Muscle of back (tissue), 13 donors: ENCODE measurements at places on chromosomes 5 and 9. TPM values are rescaled to one million over a fixed set of nuclear protein-coding genes. Genes with fewer than 3 reads are reported as not detected.
A peak's percentile ranks its signal among the peaks of the same experiment; 100 is the strongest.

DNA sequence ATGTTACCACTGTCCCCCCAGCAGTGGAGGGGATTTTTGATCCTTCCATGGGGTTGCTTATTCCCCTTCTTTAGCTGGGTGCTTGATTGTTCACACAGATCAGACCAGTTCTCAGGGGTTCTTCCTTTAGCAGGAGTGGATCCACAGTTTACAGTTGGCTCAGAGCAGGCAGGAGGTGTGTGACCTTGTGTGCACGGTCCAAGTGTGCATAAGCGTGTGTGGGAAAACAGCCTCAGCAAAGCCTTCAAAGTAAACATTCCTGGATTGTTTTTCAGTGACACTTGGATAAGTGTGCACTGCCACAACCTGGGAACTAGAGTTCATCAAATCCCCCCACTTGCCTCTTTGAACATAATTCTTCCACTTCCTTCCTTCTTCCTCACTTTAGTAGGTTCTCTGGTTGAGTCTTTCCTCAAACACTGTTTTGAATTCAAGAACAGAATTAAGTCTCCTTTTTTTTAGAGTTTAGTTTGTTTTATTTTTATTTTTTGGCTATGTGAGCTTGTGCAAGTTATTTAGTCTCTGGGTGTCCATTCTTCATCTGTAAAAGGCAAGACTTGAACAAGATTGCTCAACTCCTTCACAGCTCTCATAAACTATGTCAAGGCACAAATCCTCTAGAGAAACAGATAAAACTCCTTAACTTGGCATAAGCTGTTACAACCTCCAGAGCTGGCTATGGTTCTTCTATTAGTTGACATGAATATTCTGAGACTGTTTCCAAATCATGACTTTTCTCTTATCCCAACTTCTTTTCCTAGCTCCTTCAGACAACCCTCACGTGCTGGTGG, 78.0 kb downstream of the OSMR start:
- DNase-seq: peak; percentile 32

DNA sequence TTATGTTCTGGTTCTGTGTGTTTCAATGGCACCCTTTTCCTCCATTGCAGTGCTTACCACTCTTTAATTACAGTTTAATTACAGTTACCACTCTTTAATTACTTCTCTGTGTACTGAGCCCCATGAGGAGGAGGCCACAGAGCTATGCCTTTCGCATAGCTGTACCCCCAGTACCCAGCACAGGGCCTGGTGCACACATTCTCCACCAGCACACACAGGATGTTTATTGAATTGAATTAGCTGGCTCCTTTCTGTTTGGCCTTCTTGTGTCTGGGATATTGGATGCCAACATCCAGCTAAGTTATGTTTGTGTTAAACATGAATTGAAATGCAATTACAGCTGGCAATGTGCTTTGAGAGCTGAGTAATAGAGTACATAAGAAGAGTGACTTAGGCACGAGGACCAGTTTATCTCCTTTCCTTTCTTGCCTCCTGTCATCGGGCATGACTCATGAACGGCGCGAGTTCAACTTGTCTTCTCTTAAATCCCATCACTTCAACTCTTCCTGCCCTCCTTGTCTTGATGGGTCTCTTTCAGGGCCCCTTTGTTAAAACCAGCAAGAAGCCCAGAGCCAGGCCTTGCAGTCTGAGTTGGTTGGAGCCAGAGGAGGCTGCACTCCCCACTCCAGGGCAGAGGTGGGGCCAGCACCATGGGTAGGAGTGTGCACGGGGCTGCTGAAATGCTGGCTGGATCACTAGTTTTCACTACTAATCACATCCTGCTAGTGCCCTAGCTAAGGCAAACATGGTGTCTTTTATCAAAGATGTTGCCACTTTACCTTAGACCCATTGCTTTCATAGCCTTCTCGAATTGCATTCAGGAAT, 37.4 kb downstream of the MVB12B start:
- no peak for DNase-seq

- no peak for DNase-seq
Observed at GRCh38 chr9:94923326-94924089, 197.0 kb downstream of the AOPEP start.

- DNase-seq: no peak
Observed at GRCh38 chr5:91318724-91319123, 64.4 kb downstream of the ARRDC3 start.

DNA sequence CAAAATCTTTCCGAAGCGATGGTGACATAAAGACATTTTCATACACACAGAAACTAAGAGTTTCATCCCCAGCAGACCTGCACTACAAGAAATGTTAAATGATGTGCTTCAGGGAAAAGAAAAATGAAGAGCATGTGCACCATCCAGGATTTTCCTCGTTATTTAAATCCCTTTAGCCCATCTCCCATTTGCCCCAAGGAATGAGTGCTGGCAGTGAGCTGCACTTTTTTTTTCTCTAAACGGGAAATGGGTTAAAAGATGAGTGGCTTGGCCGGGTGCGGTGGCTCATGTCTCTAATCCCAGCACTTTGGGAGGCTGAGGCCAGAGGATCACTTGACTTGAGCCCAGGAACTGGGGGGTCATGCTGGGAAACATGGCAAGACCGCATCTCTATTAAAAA, 6.8 kb upstream of the LRRC14B start:
- no peak for DNase-seq

- no peak for DNase-seq
Observed at GRCh38 chr5:164593982-164594381, 1088.6 kb downstream of the MAT2B start.

- DNase-seq: no peak
Observed at GRCh38 chr5:158301186-158301585, 442.2 kb upstream of the CLINT1 start.

GRCh38 chr9:8223861-8224260, 424.3 kb upstream of the DMAC1 start:
- DNase-seq: no peak

GRCh38 chr9:86974421-86974820, 27.1 kb upstream of the GAS1 start:
- DNase-seq: no peak

- no peak for DNase-seq
Observed at GRCh38 chr9:16687678-16688369, 182.6 kb downstream of the BNC2 start.

- DNase-seq: no peak
Observed at GRCh38 chr5:144332265-144332664, 161.6 kb downstream of the KCTD16 start.

- no peak for DNase-seq
Observed at GRCh38 chr9:88521308-88521707, 13.7 kb upstream of the NXNL2 start.

DNA sequence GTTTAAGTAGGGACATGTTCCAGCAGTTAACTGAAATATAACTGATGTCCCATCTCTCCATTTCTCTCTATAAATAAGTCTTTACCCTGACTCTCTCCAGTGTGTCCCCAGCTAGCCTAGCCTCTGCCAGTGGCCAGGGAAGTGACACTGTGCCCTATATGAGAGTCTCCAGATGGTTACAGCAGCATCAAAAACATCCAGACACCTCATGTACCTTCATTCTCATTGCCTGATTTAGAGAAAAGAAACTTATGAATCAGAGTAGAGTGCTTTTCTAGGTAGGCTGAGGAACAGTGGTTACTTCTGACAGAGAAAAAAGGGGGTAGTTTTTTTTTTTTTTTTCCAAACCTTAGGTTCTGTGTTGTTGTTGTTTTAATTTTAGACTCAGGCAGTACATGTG, 148.5 kb downstream of the GNAQ start:
- no peak for DNase-seq

DNA sequence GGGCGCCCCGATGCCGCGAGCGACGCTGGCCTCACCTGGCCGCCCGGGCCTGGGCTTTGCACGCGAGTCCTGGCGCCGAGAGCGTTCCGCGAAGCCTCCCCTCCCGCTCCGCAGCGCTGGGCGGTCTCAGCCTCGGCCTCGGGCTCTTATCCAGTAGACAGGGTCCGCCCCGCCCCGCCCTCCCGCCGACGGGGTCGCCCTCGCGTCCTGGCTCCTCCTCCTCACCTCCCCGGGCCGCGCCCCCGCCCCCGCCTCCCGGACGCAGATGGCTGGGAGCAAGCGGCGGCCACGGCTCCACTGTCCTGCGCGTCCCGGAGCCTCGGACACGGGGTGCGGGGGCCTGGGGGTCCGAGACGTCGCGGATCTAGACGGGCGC, at the start of gene SLC6A3:
Gene SLC6A3 (minus strand): TSS at position 128 of the 376 bp plus-strand sequence. CDS start 2,243 bp downstream, outside the sequence.
- peak; percentile 34 for DNase-seq

DNA sequence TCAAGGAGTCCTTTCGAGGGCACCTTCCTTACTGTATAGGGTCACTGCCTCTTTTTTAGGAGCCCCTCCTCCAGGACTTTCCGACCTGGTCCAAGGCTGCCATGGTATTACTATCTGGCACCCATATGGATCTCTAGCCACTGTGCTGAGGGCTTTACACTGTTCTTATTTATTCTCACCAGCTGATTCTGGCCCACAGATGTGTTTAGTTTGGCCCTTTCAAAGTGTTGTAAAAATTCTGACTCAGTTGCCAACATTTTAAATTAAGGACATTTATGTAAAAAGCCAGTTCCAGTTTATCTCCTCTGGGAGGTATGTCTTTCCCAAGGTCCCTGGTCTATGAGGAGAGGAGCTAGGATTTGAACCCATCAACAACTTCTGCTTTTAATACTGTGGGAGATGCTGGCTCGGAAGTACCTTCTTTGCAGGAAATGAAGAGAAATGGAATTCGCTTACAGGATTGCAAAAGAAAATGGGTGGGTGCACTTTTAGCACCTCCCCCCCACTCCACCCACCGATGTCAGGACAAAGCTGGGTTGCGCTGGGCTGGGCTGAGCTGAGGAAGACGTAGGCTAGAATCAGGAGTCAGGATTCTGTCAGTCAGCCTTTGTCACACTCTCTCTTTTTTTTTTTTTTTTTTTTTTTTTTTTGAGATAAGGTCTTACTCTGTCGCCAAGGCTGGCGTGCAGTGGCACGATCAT, 7.8 kb downstream of the JADE2 start:
- no peak for DNase-seq

DNA sequence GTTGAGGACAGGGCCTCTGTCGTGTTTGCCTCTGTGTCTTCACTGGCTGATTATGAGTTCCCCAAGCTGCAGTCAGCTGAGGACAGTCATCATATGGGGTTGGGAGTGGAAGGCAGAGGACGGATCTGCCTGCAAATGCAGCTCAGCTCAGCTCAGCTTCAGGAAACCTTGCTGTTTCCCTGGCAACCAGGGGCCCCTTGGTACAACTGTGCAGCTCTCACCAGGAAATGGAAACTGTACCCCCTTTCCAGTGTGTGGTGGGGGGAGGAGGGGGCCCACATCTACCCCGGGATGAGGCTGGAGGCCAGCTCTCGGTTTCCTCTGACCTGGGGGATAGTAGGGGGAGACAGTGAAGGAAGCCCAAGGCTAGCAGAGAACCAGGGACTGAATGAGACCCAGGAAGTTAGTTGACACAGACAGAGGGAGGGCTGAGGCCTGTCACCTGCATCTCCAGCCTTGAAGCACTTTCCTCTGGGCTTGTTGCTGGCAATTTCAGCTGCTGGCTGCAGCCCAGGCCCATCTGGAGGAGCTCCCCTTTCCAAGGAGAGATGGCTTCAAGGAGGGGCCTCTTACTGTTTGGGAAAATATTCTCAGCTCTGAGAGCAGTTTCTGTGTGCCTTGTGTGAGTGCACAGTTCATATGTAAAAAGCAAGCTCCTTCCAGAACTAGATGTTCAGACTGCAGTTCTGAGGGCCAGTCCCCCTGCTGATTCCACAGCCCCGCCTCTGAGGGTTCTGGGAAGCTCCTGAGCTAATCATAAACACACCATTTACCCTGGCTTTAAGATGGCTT, 6.9 kb downstream of the ANXA6 start:
- DNase-seq: peak; percentile 59

GRCh38 chr9:79221084-79221483, 350.7 kb upstream of the TLE4 start:
- no peak for DNase-seq

DNA sequence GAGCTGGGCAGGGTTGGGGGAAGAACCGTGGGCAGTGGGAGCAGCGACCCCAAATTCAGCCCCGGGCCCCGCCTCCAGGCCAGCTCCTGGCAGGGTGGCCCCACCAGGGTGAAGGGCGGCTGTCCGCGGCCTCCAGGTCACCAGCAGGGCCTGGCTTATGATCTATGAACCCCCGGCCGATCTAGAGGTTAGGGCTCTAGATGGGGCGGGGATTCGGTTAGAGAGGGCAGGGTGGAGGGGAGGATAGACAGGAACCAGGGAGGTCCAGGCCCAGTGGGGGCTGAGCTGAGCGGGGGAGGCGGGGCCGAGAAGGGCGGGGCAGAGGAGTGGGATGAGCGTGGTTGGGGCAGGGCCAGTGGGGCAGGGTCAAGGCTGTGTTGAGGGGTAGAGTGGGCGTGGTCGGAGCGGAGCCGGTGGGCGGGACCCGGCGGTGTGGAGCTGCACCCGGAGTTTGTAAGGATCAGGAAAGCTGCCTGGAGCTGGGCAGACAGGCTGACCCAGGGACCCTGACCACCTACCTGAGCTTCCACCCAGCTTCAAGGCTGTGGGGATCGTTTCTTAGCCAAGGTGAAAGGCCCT, 29.3 kb upstream of the OBP2B start:
- DNase-seq: peak; percentile 76

- DNase-seq: no peak
Observed at GRCh38 chr5:137370096-137371071, 128.7 kb downstream of the SPOCK1 start.

GRCh38 chr5:25975885-25976284, 1062.5 kb downstream of the CDH9 start:
- DNase-seq: no peak

DNA sequence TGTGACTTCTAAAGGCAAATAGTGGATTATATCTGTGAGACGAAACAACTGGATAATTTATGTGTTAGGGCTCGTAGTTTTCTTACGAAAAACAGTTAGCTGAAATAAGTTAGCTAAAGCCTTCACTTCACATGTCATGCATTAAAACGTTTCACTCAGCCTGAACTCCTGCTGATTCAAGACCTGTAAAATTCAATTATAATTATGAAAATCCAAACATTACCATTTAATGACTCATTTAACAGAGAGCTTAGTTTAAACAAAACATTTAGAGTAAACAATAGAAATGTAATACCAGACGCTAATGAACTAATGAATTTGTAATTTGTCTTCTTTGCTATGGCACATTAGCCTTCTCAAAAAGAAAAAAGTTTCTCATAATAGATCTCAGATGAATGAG, 1.7 kb downstream of the TAL2 start:
- no peak for DNase-seq

The SAXO1 gene
- polyA plus RNA-seq: 0.12 TPM

The RUSC2 gene
- 53.7 TPM for polyA plus RNA-seq

The SFXN1 gene
- polyA plus RNA-seq: 26.4 TPM

The ABL1 gene
- 56.0 TPM for polyA plus RNA-seq

The LCN15 gene
- polyA plus RNA-seq: 0.55 TPM

The AJM1 gene
- 1.4 TPM for polyA plus RNA-seq

The ST8SIA4 gene
- polyA plus RNA-seq: 5.6 TPM

The LCN12 gene
- polyA plus RNA-seq: 0.25 TPM

The PCDHAC2 gene
- 1.5 TPM for polyA plus RNA-seq

The FAM221B gene
- polyA plus RNA-seq: 0.09 TPM

The FIBCD1 gene
- not detected for polyA plus RNA-seq

The RNF183 gene
- 0.12 TPM for polyA plus RNA-seq
